ENCODE measurements at places on chromosomes 13 and 19.

DNA sequence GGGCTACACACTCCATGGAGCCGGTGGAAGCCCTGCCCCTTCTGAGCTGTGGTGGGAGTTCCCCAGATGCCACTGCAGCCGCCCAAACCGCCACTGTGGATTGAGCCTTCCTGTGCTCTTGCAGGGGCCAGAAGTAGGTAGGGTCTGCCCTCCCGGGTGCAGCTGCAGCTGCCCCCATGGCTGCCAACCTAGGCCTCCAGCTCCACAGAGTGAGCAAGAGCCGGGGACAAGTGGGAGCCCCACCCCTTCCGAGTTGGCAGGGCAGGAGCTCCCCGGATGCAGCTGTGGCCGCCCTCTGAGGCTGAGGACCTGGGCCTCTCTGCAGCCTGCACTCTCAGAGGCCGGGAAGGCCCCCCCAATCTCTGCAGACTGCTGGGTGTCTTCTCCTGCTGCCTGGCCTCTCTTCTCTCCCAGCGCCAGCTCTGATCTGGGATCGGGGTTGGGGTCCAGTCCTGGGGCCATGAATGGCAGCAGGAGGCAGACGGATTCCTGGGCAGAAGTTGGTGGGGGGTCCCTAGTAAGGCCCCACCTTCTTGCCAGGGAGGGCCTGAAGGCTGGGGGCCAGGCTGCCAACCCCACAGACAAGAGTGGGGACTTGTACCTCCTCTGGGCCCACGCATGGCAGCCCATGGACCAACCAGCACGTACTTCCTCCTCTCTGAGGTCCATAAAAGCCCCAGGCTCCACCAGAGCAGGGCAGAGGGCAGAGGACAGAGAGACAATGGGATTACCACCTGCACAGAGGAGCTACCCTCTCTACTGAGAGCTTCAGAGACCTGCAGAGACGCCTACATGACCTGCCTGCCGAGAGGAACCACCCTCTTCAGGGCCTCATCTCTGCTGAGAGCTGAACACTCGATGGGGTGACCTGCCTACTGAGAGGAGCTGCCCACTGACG is 28.9 kb downstream of the AP2S1 start:
- DNase-seq, result peak; percentile 73

GRCh38 chr13:65907666-65908525 is 1322.2 kb downstream of the PCDH9 start:
- DNase-seq, result no peak

- no peak for DNase-seq
Measured at GRCh38 chr13:32007494-32007893, 24.1 kb upstream of the FRY start.

DNA sequence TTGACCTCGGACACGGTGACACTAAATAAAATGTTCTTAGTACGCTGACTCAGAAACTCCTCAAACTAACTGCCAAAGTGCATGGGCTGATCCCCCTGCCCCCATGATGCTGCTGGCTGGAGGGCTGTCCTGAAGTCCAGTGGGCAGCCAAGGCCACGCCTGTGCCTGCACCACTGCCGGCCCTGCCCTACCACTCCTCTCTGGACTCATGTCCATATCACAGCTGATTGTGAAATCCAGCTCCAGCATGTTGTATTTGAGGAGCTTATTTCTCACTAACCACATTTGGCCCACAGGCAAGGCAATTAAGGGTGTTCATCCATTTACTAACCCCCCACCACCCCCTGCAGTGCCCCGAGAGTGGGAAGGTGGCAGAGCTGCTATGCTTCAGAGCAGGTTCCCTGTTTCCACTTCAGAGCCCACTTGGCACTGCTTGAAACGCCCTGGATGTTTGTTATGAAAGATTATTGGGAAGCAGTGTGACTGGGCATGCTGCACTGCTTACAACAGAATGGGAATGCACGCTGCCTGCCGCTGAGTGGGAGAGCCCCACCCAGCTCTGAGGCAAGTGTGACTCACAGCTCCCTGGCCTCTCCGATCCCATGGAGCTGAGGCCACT is 114.0 kb downstream of the UQCRFS1 start:
- DNase-seq, result no peak

GRCh38 chr13:67258482-67258881 is 28.3 kb upstream of the PCDH9 start:
- DNase-seq, result no peak

DNA sequence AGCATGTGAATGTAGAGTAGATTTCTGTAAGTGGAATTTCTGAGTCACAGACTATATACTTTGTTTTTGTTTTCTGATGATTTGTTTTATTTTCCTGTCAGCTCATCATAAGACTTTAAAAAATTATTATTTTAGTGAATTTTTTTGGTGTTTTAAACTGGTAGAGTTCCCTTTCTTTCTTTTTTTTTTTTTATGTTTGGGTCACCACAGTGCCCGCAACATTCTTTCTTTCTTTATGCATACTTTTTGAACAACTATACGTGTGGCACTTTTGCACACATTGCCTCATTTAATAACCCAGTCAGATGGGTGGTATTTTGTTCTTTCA is 46.0 kb downstream of the WDFY2 start:
- no peak for DNase-seq

DNA sequence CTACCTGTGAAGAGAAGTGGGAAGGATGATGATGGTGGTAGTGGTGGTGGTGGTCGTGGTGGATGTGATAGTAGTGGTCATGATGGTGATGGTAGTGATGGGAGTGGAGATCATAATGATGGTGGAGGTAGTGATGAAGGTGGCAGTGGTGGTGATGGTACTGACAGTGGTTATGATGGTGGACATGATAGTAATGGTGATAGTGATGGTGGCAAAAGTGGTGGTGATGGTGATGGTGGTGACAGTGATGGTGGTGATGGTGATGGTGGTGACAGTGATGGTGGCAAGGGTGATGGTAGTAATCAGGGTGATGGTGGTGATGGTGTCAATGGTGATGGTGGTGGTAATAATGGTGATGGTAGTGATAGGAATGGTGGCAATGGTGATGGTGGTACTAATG is 26.2 kb downstream of the MBD3L2B start:
- DNase-seq, result no peak

GRCh38 chr19:32098968-32099367 is 246.4 kb upstream of the ZNF507 start:
- DNase-seq, result no peak

DNA sequence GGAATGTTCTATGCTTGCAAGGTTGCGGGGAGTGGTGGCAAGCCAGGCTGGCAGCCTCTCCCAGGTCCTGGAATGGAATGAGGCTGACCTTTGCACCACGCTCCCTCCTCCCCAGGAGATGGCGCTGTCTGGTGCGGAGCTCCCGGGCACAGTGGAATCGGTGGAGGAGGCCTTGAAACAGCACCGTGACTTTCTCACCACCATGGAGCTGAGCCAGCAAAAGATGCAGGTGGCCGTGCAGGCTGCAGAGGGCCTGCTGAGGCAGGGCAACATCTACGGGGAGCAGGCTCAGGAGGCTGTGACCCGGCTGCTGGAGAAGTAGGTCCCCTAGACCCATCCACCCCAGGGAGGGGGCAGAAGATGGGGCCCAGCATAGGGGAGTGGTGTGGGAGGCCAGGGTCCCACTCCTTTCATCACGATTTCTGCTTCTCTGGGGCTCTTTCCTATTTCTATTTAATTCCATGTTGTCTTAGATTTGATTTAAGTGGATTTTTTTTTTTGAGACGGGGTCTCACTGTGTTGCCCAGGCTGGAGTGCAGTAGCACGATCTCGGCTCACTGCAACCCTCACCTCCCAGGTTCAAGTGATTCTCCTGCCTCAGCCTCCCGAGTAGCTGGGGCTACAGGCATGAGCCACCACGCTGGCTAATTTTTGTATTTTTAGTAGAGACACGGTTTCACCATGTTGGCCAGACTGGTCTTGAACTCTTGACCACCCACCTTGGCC is 53.2 kb upstream of the SHKBP1 start:
- peak; percentile 52 for DNase-seq

DNA sequence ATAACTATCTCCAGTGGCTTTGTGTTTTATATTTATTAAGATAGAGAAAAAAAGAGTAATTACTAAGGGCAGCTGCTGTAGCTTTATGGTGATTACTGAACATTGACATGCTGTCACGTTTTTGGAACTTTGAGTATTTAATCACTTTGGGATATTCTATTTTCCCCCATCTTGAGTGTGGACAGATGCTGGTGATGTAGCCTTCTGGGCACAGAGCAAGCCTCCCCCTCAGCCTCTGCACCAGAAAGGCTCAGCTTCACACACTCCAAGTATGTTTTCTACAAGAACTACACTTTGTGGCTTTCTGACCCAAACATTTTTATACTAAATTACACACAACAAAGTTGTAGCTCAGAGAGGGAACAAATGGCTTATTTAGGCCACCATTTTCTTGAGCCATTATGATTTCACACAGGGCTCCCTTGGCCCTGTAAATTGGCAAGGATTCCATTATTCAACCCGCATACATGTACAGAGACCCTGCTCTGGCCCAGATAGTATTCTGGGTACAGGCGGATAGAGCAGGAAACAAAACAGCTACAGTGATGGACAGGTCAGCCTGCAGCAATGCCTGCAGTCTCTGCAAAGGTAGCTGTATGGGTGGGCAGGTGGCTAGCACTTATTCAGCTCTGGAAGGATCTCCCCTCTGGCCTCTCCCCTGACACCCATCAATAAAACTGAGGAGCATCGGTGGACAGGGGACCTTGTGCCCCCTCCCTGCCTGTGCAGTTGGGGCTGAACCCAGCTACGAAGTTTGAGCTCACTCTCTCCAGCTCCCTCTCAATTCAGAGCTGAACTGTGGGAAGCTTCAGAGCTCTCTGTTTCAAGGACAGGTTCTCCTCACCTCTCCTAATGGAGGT is 1.3 kb downstream of the ALOX5AP start:
- DNase-seq, result no peak

- peak; percentile 29 for DNase-seq
Measured at GRCh38 chr19:47713046-47714021, at the start of gene EHD2. TSS of gene EHD2 (plus strand) at chr19:47713422. CDS start at chr19:47716613, 3,191 bp downstream.

DNA sequence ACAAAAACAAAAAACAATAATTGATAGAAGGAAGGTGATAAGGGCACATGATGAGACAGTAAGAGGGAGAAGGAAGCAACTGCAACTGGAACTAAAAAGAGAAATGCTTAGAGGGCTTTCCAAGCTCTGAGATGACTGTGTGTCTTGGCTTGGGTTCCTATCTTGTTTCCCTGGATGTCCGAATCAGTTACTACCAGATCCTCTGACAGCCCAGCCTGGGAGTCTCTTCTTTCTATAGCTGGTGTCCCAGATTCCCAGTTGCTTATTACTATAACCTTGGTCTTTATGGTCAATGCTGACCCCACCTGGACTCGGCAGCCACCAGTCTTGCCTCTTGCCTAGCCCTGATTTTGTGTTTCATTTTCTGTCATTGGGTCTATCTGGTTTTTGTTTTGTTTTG is 116.4 kb downstream of the RFC3 start:
- DNase-seq, result no peak

DNA sequence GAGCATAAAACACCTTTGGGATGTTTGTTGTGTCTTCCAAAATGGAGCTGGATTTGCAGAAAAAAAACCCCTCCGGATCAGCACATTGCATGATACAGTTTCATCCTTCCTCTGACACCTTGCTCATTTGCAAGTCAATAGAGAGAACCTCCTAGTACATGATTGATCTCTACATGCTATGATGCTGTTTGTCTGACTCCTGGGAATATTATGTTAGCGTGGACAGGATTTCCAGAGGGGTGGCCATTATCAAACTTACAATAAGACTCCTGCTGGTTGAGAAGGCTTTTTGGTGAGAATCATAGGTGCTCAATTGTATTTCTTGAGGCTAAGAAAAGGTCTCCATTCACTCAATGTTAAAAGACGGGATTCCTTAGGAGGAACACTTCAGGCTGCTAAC is 75.9 kb upstream of the SCEL start:
- DNase-seq, result no peak

GRCh38 chr19:50829801-50830200 is 3.6 kb downstream of the KLK15 start:
- no peak for DNase-seq

- no peak for DNase-seq
Measured at GRCh38 chr19:41478875-41479756, 36.2 kb downstream of the ERICH4 start.

GRCh38 chr13:35993686-35994085 is 137.5 kb downstream of the DCLK1 start:
- no peak for DNase-seq
